Activated T-cell treated with anti-CD3 and anti-CD28 coated beads, Interleukin-2, amount 50 U/mL, for 72 hours (primary cell): ENCODE measurements at places on chromosomes 7 and 10.

DNA sequence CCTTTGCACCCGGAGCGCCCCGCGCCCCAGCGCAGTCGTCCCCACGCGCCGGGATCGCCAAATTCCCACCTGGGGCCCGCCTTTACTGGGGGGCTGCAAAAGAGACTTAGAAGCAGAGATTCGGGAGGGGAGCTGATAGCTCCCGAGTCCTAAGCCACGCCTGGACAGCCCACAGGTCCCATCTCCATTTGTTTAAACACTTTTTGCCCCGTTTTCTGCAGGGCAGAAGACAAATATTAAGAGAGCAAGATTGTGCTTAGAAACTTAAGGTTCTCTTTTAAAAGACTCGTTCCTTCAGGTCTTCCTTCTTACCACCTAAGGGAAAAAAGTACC, 299.1 kb upstream of the NFE2L3 start:
- DNase-seq, result no peak

DNA sequence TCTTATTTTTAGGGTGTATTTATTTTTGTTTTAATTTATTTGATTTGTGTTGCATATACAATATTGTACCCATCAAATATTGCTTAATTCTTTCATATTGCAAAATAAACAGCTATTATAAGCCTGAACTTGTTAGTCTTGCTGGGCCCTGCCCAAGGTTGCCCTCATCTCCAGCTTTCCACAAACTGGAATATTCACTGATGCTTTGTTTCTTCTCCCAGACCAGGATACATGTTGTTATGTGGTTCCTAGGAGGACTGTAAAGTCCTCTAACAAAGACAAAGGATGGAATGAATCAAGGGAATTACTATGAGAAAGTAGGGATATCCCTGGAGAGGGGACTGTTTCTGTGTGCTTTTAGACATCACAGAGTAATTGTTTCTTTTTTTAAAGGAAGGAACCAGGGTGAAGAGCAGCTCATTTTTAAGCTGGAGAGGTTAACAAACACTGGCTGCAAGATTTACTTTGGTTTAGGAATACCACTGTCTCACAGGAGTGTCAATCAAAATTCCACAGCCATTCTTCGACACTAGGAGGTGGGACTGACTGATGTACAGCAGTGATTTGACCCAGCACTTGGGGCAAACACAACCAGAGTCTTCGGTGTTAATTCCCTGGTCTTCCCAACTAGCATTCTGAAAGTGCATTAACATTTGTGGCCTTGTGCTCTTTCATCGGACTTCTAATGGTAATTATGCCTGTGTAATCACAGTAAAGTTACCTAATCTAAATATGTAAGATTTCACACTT, 14.8 kb upstream of the CD36 start:
- no peak for DNase-seq

GRCh38 chr7:33868166-33868565, 37.2 kb upstream of the BMPER start:
- no peak for DNase-seq

- no peak for DNase-seq
Measured at GRCh38 chr7:30303312-30304039, 19.1 kb downstream of the ZNRF2 start.

DNA sequence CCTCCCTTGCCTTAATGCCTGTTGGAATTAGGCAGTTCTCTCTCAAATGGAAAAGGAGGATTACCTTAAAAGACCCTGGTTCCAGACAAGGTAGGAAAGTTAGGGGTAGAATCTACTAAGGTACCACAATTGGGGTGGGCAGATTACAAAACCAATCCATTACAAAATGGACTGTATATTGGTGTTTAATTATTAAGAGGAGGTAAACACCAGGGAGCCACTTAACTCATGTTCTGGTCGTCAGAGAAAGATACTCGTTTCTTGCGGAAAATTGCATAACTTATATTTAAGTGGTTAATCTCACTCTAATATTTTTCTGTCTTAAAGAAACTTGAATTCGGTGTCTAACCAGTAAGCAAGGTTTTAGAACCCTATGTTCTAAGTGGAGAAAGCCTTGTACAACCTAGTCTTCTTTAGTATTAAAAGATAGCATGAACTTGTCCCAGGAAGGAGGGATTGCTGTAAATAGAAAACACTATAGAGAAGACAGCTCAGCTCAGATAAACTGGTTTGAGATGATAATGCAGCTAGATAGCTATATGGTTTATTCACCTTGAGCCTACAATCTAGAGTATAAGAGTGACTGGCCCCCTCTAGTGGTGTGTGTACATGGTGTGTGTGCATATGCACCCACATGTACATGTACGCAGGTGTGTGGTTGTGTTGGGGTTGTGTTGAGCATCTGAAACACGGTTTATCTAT, 58.0 kb upstream of the STRIP2 start:
- peak; percentile 75 for DNase-seq

DNA sequence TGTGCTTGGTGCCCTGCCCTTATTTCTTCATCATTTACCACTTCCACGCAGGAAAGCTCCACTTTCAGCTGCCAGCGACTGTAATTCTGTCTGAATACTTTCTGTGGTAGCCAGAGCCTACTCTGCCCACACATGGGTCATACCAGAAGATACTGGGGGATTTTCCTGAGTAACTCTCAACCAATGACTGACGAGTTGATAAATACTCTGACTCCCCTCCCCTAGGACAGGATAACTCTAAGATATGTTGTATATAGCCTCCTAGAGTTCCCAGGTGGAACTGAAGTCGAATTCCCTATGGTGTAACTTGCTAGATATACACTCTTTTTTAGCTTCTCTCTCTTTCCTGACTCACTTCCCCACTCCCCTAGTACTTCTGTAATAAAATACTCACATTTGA, 29.8 kb downstream of the SEM1 start:
- no peak for DNase-seq

GRCh38 chr7:135981958-135982646, 4.9 kb upstream of the MTPN start:
- DNase-seq, result no peak
